ENCODE measurements at places on chromosomes 12 and 14.
A peak's percentile ranks its signal among the peaks of the same experiment; 100 is the strongest.

DNA sequence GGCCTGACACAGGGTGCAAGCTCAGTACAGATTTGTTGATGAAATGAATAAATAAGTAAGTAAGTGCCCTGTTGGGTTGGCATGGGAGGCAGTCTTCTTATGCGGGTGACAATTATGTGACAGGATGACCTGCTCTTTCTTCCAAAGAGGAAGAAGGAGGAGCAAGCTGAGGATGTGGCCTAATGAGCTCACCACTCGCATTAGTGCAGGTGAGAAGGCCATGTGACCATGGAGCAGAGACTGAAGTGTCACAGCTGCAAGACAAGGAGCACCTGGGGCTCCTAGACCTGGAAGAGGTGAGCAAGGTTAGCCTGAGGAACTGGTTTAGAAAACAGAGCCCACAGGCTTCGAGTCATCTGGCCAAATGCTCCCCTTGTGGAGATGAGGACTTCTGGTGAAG, 34.9 kb downstream of the LRTM2 start:
- no peak for DNase-seq

DNA sequence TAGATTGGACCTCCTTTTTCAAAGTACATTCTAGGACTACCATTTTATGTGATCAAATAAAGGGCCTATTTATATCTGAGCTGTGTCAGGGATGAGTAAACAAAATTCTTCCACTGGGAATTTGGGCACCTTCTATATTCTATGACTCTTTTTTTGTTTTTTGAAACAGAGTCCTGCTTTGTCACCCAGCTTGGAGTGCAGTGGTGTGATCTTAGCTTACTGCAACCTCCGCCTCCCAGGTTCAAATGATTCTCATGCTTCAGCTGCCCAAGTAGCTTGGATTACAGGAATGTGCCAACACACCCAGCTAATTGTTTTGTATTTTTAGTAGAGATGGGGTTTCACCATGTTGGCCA, 64.8 kb downstream of the DRAM1 start:
- no peak for DNase-seq

DNA sequence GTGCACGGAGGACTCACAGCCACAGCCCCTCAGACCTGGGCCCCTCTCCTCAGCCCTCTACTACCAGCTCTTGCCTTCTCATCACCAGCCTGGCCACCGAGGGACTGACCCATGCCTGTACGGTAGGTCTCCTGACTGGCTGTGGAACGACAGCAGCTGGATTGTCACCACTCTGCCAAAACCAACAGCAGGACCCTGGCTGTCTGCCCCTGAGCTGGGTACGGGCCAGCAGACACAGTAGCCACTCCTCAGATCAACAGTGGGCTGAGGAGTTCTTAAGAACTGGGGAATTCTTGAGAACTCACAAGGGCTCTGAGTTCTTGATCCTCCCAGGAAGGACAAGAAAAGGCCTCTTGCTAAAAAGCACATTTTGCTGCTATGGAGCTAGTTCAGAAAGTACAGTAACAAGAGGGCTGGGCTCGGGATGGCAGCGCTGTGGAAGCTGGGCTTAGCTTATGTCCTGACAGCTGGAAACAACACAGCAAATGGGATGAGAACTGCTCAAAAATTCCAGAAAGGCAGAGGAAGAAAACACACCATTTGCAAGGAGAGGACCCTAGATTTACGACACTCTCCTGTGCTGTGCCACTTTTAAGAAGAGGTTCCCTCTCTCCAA, 176.4 kb downstream of the ANO2 start:
- peak; percentile 90 for DNase-seq

GRCh38 chr14:21852061-21852664, 178.5 kb upstream of the OR4E1 start:
- peak; percentile 48 for DNase-seq

DNA sequence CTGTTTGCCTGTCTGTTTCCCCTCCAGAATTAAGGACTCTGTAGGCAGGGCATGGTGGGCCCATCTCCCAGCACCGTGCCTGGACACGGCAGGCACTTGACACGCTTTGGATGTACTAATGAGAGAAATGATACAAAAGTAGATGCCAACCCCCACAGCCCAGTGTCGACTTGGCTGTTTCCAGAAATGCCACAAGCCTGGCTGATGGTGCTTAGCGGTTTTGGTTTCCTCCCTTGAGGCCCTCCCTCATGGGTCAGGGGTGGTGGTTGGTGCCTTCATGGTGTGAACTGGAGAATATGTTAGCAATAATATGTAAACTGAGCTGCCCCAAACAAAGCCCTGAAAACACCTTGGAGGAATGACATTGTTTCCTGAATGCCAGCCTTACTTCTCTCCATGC, 55.5 kb upstream of the ESRRB start:
- no peak for DNase-seq

GRCh38 chr14:92635896-92636295, 112.5 kb downstream of the LGMN start:
- no peak for DNase-seq

- no peak for DNase-seq
Measured at GRCh38 chr14:81323093-81323492, 77.0 kb downstream of the STON2 start.

- no peak for DNase-seq
Measured at GRCh38 chr12:52914576-52915121, 9.8 kb upstream of the KRT8 start.

DNA sequence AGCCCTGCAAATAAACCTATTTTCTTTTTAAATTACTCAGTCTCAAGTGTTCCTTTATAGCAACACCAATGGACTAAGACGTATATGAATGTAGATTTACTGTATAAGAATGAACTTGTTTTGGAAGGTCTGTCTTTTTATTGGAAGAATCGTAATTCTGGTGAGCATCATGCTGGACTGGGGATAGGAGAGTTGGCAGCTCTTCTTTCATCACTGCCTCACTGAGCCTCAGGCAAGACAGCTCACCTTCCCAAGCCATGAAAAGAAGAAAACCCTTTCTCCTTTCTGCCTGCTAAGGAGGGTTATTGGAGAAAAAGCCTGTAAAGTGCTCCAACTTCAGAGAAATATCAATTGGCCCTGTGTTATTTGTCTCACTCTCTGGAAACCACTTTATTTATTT, 9.1 kb upstream of the RNF34 start:
- DNase-seq: no peak
